ENCODE measurements at places on chromosomes 3 and 15. TPM values are rescaled to one million over a fixed set of nuclear protein-coding genes. Genes with fewer than 3 reads are reported as not detected.

RBP2 gene
- total RNA-seq, result not detected

ARGFX gene
- total RNA-seq, result not detected

GPR156 gene
- 0.23 TPM for total RNA-seq

APEH gene
- 101 TPM for total RNA-seq

ACP3 gene
- total RNA-seq, result 0.08 TPM

POLR2H gene
- total RNA-seq, result 75.2 TPM

CCDC32 gene
- total RNA-seq, result 10.2 TPM

HDAC11 gene
- 11.3 TPM for total RNA-seq

RTP3 gene
- total RNA-seq, result not detected

NANOGP8 gene
- total RNA-seq, result not detected

COLQ gene
- total RNA-seq, result 0.35 TPM

LSMEM2 gene
- not detected for total RNA-seq

C3orf85 gene
- total RNA-seq, result not detected

TRPM1 gene
- total RNA-seq, result not detected

VILL gene
- total RNA-seq, result 8.9 TPM

JAGN1 gene
- total RNA-seq, result 31.5 TPM

SI gene
- not detected for total RNA-seq

ZMYND10 gene
- 0.70 TPM for total RNA-seq

LPP gene
- 33.3 TPM for total RNA-seq

KNG1 gene
- not detected for total RNA-seq

TGM4 gene
- total RNA-seq, result 0.15 TPM

SUCNR1 gene
- total RNA-seq, result 2.2 TPM

CIDEC gene
- total RNA-seq, result not detected
